PC-3 (cell line): ENCODE measurements at places on chromosomes 7 and 10.

- DNase-seq: no peak
Measured at GRCh38 chr7:20267482-20267881, 50.3 kb upstream of the MACC1 start.

GRCh38 chr10:28768227-28768626 is 90.9 kb downstream of the BAMBI start:
- DNase-seq: no peak

GRCh38 chr7:128793181-128793547 is 1.4 kb downstream of the CCDC136 start:
- DNase-seq: no peak

GRCh38 chr10:92688927-92689662 is 660 bp upstream of the HHEX start:
- peak; percentile 20 for DNase-seq

DNA sequence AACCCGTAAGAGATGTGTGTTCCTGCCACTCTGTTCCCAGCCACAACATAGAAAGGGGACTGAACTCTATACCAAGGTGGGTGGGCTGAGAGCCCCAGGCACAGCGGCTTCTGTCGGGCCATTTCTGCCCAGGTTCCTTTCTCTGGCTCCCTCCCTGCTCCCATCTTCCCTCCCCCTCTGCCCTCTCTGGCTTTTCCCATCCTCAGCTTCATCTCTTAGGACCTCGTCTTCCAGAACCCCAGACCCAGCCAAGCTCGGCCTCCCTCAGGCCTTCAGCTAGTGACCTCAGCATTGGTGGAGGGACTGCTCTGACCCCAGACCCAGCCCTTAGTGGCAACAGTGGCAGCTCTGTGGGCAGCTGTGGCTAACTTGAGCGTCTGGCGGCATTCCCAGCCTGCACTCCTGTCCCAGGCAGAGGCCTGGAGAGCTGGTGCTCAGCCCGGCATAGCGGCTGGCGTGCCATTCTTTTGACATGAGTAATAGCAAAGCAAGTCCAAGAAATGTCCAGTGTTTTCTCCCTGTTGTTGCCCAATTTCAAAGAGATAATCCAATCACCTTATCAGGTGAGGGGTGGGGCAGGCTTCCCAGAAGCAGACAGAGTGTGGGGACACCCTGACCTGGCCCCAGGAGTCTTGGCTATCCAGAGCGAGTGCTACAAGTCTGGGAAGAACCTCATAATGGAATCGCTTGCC is 15.9 kb downstream of the PTPRE start:
- DNase-seq: peak; percentile 83

- DNase-seq: no peak
Measured at GRCh38 chr7:107427462-107427861, 42.4 kb upstream of the GPR22 start.
